ENCODE measurements at places on chromosomes 16 and 17. TPM values are rescaled to one million over a fixed set of nuclear protein-coding genes. Genes with fewer than 3 reads are reported as not detected.

DNA sequence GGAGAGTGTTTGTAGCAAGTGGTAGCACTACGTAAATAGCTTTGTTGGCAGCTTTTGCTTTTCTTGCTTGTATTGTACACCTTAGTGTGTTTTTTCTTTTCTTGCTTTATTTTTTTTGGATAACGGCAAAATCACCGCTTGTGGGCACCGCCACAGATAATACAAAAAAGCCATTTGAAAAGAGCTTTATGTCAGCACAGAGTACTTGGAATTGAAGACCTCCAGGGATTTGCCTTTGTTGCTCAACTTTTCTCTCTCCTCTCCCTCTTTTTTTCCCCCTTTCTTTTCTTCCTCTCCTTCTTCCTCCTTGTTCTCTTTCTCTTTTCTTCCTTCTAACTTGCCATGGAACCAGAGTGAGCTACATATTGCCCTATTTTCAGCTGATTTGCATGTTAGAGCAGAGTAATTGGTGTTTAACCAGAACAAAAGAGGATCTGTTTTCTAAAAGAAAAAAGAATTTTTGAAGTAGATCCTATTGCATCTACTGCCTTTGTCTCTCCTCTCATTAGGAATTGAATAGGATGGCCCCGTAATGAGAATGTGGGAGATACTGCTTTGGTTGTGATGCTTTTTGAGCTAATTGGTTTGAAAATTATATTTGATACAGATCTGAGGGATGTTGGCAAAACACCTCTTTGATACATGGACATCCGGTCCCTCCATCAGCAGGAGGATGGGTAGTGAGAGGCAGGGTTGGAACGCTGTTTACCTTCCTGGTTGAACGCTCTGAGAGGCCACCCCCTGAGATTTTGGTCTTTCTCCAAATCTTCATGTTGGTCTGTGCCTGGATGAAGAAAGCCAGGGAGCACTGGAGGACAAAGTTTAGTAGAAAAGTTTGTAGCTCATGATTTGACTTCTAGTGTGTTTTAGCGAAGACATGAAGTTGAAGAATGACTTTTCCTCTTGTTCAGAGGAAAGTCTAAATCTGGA lies 85.6 kb downstream of the MSI2 start:
- no peak for DNase-seq

Gene MYO15B
- 1.2 TPM for total RNA-seq

Gene TBC1D3K
- total RNA-seq, result not detected

Gene SLC16A6
- 66.3 TPM for total RNA-seq

Gene CCL8
- not detected for total RNA-seq

- DNase-seq, result no peak
Observed at GRCh38 chr16:51756447-51757123, 605.5 kb upstream of the SALL1 start.

Gene UMOD
- not detected for total RNA-seq

Data from NCI-H460 (cell line).